ENCODE measurements at places on chromosomes 6 and 20.

DNA sequence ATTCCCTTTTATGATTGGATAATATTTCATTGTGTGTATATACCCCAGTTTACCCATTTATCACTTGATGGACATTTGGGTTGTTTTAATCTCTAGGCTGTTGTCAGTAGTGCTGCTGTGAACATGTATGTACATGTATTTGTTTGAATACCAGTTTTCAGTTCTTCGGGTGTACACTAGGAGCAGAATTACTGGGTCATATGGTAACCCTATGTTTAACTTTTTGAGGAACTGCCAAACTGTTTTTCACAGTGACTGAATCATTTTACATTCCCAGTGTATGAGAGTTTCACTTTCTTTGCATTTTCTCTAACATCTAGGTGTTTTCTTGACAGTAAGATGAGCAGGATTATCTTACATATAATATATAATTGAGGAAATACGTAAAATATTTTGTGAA lies 44.7 kb upstream of the ADIG start:
- DNase-seq = no peak

- DNase-seq = no peak
Measured at GRCh38 chr6:117290173-117290846, 25.0 kb downstream of the VGLL2 start.

DNA sequence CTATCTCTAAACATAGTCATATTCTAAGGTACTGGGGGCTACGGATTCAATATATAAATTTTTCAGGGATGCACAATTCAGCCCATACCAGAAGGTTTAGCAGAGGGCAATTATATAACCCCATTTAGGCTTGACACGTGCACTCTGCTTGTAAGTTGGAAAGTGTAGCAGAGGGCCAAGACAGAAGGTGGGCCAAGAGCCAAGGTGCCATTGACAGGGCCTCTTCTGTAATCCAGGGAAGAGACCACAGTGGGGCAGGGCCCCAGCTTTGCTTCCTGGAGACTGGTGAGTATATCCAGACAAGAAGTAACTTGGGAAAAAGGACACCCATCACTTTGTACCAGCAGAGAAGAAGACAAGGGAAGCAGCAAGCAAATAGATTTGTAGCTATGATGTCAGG lies 672.4 kb upstream of the MARCKS start:
- DNase-seq = no peak

DNA sequence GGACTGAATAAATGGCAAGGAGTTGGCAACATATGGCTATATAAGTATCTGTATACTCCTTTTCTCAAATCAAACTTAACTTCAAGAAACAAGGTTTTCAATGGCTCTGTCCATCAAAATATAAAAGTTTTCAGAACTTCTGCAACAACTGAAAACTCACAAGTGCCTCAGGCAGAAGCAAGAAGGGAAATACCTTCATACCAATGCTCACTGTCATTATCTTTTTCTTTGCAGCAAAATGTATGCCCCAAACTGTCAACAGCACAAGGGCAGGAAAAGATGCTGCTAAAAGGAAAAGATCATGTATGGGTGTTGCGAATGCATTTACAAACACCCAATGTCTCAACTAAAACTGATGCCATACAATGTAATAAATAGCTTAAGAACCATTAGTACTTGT lies 45.9 kb downstream of the PTPRK start:
- no peak for DNase-seq

DNA sequence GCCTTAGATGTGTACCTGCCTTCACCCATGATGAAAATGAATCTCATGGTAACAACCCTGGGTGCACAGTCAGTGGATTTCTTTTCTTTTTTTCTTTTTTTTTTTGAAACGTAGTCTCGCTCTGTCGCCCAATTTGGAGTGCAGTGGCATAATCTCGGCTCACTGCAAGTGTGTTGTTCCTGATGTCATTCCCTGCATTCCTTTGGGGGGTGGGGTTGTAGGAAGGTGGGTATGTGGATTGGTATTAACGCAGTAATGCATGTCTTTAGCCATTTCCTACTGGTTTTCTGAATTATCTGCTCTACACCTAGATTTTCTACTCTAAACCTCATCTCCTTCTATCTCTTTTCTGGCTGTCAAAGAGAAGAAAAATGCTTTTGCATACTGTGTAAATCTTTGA lies 146.6 kb downstream of the RNF144B start:
- DNase-seq = no peak

DNA sequence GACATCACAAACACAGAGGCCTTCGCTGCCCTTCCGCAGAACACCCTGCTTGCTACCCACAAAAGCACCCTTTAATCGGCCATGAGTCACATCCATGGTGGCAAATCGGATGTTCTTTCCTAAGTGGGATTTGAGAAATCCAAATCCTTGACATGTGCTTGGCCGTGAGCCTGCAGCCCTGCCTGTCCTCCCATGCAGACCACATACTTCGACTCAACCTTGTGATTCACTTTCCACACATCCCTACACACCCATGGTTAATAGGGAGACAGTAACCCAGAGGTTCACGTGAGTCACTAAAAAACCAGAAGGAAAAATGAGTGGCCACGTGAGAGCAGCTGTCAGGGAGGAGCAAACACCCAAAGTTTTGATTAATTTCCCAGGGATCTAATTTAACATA lies 19.4 kb downstream of the RAMACL start:
- no peak for DNase-seq

DNA sequence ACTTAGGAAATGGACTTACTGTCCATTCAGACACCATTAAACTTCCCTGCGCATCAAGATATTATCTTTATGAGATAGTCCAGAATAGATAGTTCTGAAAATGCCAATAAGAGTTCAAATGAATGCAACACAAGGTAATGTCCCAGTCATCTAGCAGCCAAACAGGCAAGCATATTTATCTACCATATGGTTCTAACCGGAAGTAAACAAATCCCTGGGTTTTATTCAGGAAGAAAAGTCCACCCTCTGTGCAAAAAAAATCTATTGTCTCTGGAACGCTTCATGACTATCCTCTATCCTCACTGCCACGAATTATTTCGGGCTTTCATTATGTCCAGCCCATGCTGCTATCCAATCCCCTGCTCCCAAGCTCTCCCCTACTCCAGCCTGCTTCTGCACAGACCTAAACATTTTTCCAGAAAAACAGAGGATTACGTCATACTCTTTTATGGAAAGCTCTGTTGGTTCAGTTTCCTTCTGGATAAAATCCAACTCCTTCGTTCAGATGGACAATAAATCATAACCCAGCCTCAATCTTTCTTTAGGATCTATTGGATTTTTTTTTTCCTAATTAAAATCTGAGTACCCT lies 11.4 kb downstream of the PPIL6 start:
- no peak for DNase-seq

GRCh38 chr20:31751126-31751525 lies 12.0 kb downstream of the TPX2 start:
- no peak for DNase-seq
